ENCODE measurements at places on chromosomes 2 and 18.

GRCh38 chr2:167484875-167485274 is 596.6 kb downstream of the XIRP2 start:
- DNase-seq = no peak

- peak; percentile 45 for DNase-seq
Measured at GRCh38 chr2:138777996-138778395, 2.2 kb downstream of the NXPH2 start.

GRCh38 chr2:156892467-156893281 is 364.8 kb upstream of the GALNT5 start:
- peak; percentile 75 for DNase-seq

DNA sequence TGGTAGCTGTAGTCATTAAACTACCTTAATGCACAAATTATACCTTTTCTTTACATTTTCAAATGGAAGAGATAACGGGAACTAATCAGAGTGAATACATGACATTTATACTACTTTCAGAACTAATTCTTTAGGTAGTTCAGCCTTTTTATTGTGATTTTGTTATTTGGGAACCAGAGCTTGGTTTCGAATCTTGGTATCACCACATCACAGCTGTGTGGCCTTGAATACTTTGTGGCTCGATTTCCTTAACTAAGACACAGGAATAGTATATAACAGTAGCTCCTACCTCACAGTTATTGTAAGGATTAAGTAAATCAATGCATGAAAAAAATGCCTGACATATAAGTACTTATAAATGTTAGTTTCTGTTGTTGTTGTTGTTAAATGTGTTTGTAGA is 240.0 kb downstream of the WDR7 start:
- DNase-seq = no peak

DNA sequence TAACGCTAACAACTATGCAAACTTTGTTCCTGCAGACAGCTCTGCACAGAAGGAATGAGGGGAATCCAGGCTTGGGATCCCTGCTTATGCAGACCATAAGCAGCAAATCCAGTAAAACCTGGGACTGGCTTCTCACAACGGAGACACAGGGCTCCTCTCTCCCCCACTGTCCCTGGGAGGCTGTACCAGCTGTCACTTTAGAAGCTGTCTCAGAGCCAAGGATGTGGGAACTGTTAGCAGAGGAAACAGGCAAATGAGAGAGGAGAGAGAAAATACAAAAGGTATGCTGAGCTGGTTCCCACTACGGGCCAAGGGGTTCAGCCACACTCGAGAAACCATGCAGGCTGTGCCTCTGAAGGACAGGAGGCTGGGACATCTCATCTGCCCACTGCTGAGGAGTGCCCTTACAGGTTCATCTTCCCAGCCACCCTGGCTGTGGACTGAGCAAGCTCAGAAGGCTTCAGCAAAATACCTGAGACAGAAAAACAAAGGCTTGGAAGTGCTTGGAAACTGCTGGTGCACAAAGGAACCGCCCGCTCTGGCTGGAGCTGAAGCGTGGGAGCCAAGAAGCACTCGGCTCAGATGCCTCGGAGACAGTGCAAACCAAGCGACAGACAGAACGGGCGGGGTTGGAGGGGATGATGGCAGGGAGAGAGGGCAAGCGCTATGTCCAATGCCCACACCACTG is 72.5 kb downstream of the FAM210A start:
- peak; percentile 63 for DNase-seq

DNA sequence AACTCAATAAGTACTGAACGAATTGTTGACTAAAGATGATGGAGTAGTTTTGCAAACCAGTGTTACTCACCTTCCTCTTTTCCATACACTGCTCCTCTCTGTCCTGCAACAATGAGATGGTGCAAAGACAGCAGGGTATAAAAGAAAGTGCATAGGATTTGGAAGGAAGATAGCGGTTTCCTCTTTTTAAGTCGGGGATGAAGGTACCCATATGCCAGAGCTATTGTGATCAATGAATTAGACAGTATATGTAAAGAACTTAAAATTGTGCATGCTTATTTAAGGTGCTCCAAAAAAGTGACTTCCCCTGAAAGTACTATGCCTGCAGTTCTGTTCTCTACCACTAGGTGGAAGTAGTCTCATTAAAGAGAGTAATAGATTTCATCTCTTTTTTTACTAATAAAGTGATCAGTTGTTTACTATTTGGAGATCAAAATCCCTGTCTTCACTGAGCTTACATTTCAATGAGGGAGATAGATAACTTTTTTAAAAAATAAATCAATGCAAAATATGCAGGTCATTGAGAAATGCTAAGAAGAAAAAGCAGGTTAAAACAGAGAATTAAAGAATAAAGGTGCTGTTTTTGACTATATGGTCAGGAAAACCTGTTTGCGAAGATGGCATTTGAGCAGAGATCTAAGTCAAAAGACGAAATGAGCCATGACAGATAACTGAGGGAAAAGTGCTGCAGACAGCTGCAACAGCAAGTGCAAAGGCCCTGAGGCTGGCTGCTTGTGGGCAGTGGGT is 339.7 kb upstream of the SLC14A2 start:
- DNase-seq = no peak

DNA sequence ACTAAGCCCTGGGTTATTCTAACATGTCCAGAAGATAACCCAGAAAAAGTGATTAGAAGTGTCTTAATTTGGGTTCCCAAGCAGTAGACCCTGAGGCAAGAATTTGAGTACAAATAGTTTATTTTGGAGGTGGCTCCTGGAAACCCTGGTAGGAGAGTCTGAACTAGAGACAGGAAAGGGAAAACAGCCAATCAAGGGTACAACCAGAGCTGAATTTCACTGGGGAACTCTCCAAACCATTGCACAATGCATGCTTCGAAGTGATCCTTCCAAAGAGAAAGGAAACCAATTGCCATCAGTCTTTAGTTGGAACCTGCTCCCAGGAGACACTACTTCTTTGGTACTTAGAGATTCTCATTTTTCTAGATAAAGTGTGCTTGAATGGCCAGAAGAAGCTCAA is 361.5 kb downstream of the MBD2 start:
- no peak for DNase-seq

- DNase-seq = no peak
Measured at GRCh38 chr2:33115196-33115595, 168.4 kb downstream of the LTBP1 start.

- no peak for DNase-seq
Measured at GRCh38 chr2:237585590-237586221, 4.8 kb downstream of the RAB17 start.

DNA sequence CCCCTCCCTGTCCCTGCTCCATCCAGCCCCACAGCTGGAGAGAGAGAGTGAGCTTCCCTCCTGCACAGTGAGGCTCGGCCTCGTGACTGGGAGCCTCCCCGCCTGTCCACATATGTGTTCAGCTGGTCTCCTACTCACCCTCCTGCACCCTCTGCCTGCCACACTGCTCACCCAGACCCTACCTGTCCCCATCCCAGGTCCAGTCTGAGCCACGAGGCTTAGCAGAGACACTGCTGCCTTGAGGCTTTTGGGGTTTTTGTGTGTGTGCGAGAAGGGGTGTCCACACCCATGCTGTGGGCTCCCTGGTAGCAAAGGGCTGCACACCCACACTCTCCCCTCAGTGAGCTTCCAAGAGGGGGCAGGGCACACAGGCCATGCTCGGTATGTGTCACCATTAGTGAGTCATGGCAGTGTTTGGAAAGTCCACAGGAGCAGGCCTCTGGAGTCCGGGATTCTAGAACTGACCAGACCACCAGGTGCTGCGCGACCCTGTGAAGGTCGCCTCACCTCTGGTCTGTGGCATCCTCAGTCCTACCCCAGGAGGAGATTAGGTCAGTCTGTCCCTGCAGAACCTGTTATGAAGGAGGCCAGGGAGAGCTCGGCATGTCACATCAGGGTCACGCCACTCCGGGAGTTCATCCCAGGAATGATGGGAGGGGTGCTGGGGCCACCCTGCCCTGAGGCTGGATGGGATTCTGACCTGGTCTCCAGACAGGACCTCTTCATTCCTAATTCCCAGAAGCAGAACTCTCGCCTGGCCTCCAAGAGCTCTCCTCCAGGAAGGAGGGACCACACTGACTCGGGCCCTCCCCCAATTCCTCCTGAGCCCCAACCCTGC is 39.9 kb upstream of the SMAD7 start:
- no peak for DNase-seq

GRCh38 chr2:79723830-79724229 is 211.0 kb downstream of the CTNNA2 start:
- DNase-seq = no peak

DNA sequence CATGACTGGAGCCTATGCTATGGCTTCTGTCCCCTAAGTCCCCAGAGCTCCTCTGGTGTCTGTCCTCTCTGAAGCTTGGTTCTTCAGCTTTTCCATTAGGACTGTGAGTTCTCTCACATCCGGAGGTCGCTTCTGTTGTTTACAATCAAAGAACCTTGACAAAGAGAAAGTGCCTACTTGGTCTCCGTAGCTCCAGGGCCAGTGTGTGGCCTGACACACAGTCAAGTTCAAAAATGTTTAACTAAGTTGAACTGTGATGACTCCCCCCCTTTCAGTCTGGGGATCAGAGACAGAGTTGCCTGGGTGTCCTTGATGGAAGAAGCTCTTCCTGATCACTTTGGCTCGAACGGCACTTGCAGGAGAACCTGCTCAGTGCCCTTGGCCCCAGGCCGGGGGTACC is 26.3 kb upstream of the YWHAQ start:
- DNase-seq = no peak

GRCh38 chr2:166376873-166377272 is 1.1 kb upstream of the SCN9A start:
- no peak for DNase-seq

GRCh38 chr2:239774933-239775622 is 250.1 kb downstream of the NDUFA10 start:
- no peak for DNase-seq

GRCh38 chr18:2494921-2495320 is 76.4 kb downstream of the METTL4 start:
- no peak for DNase-seq

- DNase-seq = peak; percentile 70
Measured at GRCh38 chr18:62524440-62525200, 1.8 kb downstream of the ZCCHC2 start.

DNA sequence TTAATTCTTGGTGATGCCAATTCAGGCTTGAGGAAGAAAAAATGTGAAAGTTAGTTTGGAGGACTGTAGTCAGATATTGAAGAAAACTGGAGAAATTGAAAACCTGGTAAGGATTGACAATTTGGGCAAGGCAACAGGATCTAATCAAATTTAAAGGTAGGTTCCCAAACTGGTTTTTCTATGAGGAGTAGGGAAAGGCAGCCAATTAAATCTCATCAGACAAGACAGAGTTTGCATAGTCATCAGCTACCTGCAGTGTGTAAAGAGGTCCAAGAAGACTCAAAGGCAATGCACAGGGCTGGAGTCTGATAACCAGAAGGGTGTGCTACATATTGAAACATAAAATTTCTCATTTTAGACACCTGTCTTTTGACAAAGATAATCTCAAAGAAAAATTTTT is 16.0 kb upstream of the CAB39 start:
- DNase-seq = no peak

- no peak for DNase-seq
Measured at GRCh38 chr2:30147196-30147714, 448 bp downstream of the YPEL5 start.

DNA sequence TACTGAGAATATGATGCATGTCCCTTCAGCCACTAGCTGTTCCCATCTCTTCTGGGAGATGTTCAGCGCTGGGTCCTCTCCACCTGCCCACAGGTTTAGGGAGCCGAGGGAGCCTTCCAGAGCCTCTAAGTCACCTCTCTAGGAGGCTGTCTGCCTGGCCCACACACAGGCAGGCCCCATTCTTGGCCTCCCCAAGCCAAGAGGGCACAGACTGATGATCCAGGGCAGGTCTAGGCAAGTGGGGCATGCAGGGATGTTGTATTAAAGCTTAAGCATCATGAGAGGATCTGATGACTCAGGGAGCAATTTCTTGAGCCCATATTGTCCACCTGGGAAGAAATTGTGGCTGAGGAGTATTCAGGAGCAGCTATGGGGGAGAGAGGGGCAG is 19.9 kb downstream of the TMSB10 start:
- DNase-seq = no peak

DNA sequence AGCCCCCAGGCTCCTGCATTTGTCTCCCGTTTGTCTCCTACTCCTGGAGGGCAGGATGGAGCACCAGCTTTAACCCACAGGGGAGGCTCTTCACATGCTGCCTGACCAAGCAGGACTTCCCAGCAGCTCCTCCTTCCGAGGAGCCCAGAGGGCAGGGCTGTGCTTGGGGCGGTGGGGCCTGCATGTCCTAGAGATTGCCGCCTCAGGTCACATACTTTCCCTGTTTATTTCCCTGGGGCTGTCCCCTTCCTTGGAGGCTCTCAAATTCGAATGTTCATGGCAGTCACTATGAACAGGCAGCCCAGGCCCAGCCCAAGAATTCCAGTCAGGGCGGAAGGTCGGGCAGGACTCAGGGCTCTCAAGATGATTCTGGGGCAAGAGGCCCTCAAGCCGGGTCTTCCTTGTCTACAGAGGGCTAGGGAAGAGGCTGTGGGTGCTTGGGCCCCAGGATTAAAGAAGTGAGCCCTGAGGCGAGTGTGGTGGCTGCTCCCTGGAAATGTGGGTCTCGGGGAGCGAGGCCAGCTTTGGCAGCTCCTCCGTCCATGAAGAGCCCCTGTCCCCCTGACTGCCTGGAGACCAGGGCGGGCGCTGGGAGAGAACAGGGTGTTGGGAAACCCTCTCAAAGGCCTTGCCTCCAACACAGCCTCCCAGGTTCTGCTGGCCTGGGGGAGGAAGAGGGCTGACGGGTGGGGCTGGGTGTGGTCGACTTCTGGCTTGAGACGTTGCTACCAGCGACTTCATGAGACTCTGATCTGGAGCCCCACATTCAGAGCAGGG is 48.9 kb upstream of the HPCAL1 start:
- DNase-seq = no peak

GRCh38 chr2:174971868-174972781 is 33.1 kb downstream of the CHN1 start:
- DNase-seq = no peak

DNA sequence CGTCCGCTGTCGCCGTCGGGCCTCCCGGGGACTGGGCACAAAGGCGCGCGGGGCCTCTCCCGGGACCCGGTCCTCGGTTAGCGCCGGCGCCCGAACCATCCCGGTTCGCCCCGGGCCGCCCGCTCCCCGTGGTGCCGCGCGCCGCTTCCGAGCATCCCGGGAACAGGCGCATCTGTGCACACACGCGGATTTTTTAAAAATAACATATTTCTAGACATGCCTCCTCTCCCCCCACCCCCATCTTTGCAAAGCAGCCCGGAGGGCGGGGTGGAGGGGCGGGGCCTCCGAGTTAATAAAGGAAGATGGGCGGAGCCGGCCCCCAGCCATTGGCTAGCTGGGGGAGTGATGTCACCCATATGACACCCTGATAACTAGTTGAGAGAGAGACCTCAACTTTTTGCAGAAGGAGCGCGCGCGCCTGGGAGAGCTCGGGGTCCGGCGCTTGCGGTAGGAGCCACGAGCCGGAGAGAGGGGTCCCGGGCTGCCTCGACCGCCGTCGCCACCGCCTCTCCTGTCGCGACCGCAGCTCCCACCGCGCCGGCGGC is at the start of gene SOX11:
SOX11 (plus strand) TSS at position 400 of the 545 bp plus-strand sequence. CDS start 338 bp downstream, outside the sequence.
- DNase-seq = peak; percentile 99

DNA sequence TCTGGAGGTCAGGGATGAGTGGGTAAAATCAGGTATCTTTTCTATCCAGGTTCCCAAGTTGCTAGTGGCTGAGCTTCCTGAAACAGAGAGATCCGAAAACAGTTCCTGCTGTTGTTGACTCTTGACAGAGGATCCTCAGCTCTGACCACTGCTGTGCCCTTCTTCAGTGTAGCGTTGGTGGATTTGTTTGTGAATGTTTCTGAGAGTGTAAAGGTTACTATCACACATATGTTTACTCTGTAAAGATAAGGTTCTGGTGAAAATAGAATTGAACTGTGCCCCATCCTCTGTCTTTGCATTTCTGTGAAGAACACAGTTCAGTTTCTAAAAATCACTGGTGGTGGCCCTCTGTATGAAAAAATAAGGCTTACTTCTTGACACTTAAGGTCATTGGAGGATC is 119.8 kb downstream of the LDLRAD4 start:
- DNase-seq = no peak

GRCh38 chr2:198966269-198966668 is 491.5 kb downstream of the SATB2 start:
- no peak for DNase-seq

Data from tongue (tissue), 3 donors.